Foreskin fibroblast (primary cell): ENCODE measurements at places on chromosomes 4 and X.

GRCh38 chr4:1171311-1172227, 814 bp downstream of the SPON2 start:
- peak; percentile 42 for DNase-seq

DNA sequence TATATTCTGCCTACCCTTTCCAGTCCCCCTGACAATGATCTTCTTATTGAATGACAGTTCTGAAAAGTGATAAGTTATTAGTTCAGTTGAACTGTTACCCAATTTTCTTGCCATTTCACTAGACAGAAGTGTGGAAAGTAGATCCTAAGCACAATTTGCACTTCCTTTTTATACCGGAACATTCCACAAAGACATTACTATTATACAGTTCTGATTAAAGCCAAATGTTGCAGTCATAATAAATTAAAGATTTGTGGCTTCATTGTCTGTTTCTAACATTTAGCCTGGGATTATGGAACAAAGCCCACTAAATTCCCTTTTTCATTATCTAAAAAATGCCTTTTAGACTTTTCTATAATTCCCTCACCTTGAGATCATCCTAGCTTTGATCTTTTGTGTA, 13.8 kb downstream of the SH3BGRL start:
- no peak for DNase-seq

GRCh38 chr4:167196344-167197012, 37.8 kb downstream of the SPOCK3 start:
- DNase-seq: no peak

- DNase-seq: no peak
Observed at GRCh38 chrX:8346892-8347291, 117.7 kb upstream of the VCX3B start.

DNA sequence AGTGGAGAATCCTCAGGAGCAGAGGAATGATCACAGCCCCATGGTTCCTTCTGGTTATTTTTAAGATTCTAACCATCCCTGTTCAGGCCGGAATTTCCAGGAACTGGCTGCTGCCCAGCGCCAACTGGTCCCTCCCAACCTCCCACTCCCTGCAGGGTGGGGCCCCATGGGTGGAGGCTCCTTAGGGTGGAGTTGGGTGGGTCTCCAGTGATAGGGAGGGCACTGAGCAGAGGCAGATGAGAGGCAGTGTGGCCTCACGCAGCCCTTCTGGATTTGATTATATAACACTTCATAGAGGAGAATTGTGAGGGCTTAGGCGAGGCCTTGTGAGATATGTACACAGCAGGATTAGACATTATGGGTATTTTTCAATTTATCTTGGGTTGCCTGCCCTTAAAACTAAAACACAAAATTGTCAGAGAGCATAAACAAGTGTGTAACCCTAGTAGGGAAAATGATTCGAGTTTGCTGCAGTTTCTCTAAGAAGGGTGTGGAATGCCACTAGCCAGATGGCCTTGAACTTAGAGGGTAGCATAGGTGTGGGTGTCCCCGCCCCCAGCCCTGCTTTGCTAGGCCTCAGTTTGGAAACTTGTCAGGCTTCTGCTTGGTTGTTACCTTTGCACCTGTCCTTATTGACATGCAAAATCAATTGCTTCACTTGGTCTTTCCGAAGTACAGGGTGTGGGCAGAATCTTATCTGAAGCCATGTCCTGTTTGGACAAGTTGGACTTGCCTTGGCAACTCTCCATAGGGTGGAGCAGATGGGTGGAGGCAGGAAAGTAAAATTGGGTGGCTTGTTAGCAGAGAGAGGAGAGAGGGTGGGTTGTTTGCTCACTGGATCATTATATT, 9.4 kb downstream of the KLF3 start:
- DNase-seq: no peak

- peak; percentile 29 for DNase-seq
Observed at GRCh38 chr4:1055721-1056590, 44.5 kb downstream of the FGFRL1 start.

DNA sequence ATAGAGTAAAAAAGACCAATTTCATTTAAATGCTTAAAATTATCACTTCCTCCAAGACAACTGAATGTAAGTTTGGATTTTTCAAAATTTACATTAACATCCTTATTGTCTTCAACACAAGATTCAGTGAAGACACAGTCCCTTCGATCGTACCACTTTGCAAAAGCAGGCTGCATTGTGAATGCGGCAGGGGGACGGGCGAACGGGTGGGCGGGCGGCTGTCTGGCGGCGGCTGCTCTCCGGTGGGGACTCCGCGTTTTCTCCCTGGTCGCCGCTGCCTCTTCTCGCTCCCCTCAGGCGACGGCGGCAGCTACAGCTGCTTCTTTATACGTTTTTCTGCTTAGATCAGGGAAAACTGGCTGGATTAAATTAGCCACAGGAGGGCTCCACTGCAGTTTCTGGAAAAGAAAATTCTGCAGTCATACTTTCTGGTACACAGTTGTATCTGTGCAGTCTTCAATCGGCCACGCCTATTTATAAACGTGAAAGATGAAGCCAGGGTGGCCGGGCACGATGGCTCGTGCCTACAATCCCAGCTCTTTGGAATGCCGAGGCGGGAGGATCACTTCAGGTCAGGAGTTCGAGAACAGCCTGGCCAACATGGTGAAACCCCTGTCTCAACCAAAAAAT, 33.9 kb upstream of the HPF1 start:
- DNase-seq: peak; percentile 42

DNA sequence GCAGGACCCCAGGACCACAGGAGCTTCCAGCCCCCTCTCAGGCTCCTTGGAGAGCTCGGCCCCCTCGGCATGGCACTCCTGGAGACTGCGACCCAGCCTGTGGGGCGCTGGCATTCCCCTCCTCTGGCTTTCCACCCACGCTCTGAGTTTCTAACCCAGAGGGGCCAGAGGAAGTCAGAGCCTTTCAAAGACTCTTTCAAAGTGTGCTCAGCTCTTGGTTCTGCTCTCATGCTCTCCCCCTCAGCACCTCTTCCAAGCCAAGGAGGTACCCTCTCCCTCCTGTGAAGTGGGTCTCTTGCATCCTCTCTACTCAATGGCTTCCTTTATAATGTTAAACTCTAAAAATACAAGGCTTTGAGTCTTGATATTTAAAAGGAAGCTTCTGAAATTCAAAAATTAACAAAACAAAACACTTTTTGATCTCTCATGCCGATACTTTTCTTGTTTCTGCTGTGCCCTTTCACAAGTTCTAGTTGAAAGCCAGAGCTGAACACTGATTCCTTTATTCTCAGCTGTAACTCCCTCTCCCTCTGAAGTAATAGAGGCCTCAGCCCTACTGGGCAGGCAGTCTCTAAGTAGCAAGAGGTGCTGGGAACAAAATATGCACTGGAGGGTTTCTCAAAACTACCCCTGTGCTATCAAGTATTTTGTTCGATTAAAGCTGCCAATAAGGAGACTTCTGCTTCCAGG, 82.8 kb downstream of the NAT8L start:
- no peak for DNase-seq

GRCh38 chr4:128060121-128060698, 902 bp upstream of the LARP1B start:
- DNase-seq: peak; percentile 3

- no peak for DNase-seq
Observed at GRCh38 chr4:89357340-89357739, 49.7 kb upstream of the GPRIN3 start.

GRCh38 chr4:112888622-112889021, 160.8 kb upstream of the ANK2 start:
- DNase-seq: no peak

DNA sequence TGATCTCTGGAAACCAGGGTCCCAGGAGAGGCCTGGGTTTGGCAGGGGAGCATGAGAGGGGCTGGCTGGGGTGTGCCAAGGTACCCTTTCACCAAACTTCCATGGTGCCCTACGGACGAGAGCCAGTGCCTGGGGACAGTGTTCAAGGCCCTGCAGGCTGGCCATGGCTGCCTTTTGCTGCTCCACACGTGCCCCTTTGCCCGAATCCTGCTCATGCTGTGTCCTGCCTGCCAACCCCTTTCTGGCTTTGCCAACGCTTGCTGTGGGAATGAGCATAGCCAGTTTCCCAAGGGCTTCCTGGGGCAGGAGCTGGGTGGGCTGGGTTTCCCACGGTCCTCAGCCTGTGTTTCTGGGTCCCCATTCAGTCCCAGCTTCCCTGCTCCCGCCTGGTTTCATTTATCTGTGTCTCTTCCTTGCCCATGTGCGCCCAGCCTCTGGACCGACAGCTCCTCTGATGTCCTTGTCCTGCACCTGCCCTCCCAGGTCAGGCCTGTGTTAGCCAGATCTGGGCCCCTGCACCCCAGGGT, 17.3 kb downstream of the CPZ start:
- DNase-seq: no peak

DNA sequence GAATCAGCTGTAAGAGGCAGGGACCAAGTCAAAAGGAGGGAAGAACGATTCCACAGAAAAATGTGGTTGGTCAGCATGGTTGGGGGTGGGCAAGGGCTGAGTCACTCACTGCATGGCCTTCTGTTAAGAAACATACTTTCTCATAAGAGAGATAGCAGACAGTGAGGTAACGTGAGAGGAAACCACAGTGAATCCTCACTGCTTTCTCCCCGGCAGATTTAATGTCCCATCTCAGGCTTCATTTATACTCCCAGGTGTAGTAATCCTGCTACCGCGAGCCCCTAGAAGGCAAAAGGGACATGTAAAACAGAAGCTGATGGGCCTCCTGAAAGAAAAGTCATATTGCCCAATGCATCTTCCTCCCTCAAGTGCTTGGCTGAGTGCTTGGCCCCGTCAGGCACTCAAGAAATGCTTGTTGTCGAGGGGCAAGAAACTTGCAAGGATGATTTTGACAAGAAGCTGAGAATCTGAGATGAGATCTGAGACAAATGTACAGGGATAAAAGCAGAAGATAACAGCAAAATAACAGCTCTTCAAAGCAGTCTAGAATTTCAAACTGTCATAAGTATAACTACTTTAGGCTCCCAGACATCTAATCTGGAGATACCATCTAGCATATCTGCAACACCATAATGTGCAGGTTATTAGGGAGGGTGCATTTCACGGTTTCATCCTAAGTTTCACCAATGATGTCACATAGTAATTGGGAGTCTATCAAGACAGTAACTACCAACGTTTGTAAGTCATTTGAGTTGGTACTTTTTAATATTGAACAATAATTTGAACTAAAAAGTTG, 40.2 kb downstream of the SH3KBP1 start:
- peak; percentile 85 for DNase-seq
